CD8-positive, alpha-beta T cell (primary cell): ENCODE measurements at places on chromosomes 7 and 10. TPM values are rescaled to one million over a fixed set of nuclear protein-coding genes. Genes with fewer than 3 reads are reported as not detected.

CCDC201 gene
- total RNA-seq = not detected

FOXI2 gene
- total RNA-seq = not detected

PRPS1L1 gene
- total RNA-seq = not detected

GALNT17 gene
- not detected for total RNA-seq

CFAP46 gene
- not detected for total RNA-seq

DPYSL4 gene
- total RNA-seq = 1.0 TPM

C10orf62 gene
- total RNA-seq = not detected

PAPSS2 gene
- total RNA-seq = not detected

UNCX gene
- not detected for total RNA-seq

HOXA4 gene
- 0.36 TPM for total RNA-seq

AASS gene
- 0.84 TPM for total RNA-seq

IFIT3 gene
- total RNA-seq = 5.2 TPM

CTAGE4 gene
- total RNA-seq = not detected

GRCh38 chr10:49010295-49010694 lies 70.7 kb upstream of the LRRC18 start:
- DNase-seq = no peak

DNA sequence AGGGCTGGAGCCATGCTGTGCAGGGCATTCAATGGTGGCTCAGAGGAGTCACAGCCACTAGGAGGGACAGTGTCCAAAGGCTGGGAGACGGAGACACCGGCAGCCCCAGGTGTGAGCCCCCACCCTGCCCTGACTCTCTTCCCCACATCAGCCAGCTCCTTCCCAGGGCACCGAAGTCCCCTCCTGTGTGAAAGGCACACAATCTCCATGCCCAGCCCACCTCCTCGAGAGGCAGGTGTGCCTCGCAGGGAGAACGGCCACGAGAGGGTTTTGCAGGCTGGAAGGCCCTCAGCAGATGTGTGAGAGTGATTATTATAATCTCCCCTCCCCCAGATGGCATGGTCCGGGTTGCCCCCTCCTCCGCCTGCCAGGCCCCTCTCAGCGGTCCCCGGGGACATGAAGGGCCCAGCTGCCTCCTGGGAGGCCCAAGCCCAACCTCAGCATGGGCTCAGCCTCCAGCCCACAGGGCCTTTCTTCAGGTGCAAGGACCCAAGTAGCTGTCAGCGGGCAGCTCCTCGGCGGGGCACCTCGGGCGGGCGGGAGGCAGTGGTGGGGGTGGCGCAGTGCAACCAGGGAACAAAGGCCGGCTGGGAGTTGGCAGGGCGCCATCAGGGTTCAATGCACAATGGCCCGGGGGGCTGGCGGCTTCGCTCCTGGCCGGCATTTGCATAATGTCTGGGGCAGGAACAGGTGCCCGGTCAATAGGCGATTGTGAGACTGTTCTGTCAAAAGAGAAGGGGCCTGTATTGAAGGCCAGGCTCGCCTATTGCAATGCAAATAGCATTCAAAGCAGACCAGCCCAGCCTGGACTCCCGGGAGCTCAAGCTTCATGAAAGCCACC lies 155.3 kb upstream of the ZMIZ1 start:
- DNase-seq = no peak

- DNase-seq = no peak
Measured at GRCh38 chr7:132783824-132784223, 207.6 kb upstream of the PLXNA4 start.

DNA sequence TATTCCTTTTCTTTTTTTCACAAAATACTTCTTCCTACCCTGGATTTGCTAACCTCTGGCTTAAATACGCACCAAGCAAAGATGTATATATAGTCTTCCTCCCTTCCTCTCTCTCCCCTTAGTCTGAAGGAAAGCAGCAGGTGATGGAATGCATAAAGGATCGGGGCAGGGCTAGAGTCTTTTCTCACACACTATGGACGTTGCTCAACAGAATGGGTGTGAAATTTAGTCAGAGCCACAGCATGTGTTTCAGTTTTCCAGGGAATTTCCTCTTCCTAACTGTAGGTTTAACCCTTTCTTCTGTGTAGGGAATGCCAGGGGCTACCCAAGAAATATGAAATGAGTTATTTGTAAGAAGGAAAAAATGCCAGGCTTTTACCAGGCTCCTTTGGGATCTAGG lies 71.4 kb upstream of the NFKB2 start:
- DNase-seq = no peak

DNA sequence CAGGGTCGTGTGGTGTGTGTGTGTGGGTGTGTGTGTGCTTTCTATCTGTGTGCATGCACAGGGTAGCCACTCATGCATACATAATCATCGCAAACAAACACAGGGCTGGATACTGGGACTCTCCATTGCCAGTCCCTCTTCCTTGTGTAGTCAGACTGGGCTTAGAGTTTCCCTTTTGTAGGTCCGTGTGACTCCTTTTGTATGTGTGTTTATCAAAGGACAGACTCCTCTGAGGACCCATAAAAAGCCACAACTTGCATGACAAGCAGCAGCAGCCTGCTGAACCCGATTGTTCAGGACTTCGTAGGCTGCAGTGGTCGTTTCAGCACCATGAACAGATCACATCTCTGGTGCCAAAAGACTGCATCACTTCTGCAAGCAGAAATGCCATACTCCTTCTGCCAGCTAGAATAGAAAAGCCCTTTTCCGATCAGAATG lies 895 bp downstream of the VSTM2A start:
- no peak for DNase-seq

- DNase-seq = no peak
Measured at GRCh38 chr10:112666094-112666493, 219.1 kb downstream of the VTI1A start.

- no peak for DNase-seq
Measured at GRCh38 chr7:825386-825785, 6.9 kb upstream of the SUN1 start.

DNA sequence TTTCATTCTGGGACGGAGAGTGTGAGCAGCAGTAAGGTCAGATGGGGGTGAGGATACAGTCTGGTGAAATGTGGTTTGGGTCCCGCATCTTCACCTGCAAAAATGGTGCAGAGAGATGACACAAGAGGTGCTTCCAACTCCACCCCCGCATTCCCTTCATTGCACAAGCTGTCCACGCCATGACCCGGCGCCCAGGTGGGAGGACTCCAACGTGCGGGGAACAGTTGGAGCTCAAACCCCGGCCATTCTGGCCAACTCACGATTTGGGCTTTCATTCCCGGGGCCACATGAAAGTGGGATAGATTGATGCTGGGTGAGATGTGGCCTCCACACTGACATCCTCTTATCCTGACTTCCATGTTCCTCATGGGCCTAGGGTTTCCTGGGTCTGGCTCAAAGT lies 34.6 kb upstream of the ZNF273 start:
- DNase-seq = no peak

DNA sequence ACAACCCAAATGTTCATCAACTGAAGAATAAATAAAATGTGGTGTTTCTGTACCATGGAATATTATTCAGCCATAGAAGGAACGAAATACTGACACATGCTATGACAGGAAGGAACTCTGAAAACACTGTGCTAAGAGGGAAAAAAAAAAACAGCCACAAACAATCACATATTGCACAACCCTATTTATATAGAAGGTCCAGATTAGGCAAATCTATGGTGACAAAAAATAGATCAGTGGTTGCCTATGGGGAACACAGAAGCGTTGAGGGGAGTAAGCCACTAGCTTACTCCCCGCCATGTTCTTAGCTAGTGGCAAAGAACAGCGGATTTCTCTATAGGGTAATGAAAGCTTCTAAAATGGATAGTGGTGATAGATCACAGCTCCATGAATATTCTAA lies 198.4 kb downstream of the TPST1 start:
- DNase-seq = no peak

- DNase-seq = no peak
Measured at GRCh38 chr7:19404912-19405329, 259.7 kb upstream of the FERD3L start.

- no peak for DNase-seq
Measured at GRCh38 chr10:61503051-61503450, 49.9 kb upstream of the TMEM26 start.

DNA sequence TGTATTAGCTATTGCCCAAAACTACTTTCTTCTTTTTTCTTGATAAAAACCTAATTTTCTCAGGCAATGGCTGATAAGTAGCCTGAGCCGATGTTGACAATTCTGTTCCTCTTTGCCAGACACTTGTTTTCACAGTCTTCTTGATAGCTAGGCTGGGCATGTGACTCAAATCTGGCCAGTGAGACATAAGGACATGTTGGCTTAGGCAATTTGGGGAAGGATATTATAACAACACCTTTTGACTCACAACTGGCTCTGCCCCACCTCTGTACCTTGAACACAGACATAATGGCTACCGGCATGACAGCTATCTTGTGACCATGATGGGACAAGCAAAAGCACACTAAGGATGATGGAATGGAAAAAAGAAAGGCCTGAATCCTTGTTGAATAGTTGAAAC lies 72.9 kb upstream of the GPR22 start:
- DNase-seq = no peak

GRCh38 chr7:130425796-130426195 lies 15.0 kb downstream of the CEP41 start:
- DNase-seq = no peak

GRCh38 chr7:138565451-138566114 lies 105.5 kb downstream of the TRIM24 start:
- no peak for DNase-seq

GRCh38 chr7:5012985-5013384 lies 32.7 kb upstream of the RBAK start:
- no peak for DNase-seq

- no peak for DNase-seq
Measured at GRCh38 chr7:108073305-108074070, 56.7 kb downstream of the LAMB4 start.

- DNase-seq = no peak
Measured at GRCh38 chr7:140899883-140900282, 24.8 kb downstream of the BRAF start.

- DNase-seq = no peak
Measured at GRCh38 chr10:26090762-26091161, 125.8 kb upstream of the GAD2 start.

- DNase-seq = no peak
Measured at GRCh38 chr7:37083311-37084096, 359.2 kb upstream of the AOAH start.

GRCh38 chr10:43939939-43940820 lies 291.5 kb upstream of the ZNF32 start:
- no peak for DNase-seq

DNA sequence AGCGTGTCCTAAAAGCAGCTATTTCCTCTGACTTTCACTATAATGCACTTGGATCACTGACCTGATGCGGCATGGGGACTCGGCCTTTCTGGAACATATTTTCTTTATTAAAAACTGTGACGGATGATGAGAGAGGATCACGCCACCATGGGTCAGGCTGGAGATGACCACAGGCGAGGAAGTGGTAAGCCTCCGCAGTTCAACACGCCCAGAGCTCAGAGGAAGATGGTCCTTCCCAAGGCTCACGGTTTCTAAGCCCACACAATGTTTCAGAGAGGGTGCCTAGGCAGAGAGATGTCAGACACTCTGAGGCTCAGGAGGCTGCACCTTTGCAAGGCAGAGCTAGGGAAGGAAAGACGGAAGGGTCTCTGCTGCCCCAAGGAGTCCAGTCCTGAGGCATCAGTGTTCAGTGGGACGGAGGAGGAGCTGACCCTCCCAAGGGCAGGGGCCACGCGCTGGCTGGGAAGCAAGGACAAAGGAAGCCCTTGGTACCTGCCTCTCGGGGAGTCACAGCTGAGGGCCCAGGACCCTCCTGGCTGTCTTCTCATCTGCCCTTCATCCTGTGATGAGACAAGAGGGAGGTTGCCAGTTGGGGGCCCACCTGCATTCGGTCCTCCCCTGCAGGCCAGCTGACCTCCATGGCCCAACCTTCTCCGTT lies 9.5 kb downstream of the CHST15 start:
- no peak for DNase-seq

DNA sequence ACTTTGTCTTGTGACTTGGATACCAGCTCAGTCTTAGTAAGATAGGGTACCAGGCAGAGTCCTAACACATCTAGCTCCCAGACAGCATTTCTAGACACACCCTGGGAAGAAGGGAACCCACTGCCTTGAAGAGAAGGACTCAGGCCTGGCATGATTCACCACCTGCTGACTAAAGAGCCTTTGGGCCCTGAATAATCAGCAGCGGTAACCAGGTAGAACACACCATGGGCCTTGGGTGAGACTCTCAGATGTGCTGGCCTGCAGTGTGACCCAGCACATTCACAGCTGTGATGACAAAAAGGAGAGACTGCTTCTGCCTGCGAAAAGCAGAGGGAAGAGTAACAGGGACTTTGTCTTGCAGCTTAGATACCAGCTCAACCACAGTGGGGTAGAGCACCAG lies 10.4 kb upstream of the TNKS2 start:
- no peak for DNase-seq
